Activated CD8-positive, alpha-beta memory T cell treated with anti-CD3 and anti-CD28 coated beads for 1 hour (primary cell): ENCODE measurements at places on chromosomes 3 and 15.

- no peak for DNase-seq
Observed at GRCh38 chr3:56365905-56366640, 102.2 kb downstream of the ERC2 start.

GRCh38 chr15:45221967-45222366, 30.1 kb upstream of the SLC28A2 start:
- no peak for DNase-seq

DNA sequence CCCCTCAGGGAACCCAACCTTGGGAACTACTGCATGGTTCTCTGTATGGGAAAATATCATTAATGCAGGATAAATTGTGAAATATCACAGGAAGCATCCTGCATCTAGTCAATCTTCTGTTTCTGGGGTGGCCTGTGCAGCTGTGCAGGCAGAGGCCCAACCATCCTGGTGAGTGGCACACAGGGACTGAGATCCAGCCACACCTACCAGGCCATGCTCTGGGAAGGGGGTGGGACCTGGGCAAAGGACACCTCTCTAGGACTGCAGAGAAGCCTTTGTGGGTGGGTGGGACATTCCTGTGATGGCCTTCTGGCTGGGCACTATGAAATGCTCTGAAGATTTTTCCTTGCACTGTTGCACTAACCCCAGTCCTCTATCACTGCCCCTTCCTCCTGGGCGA, 26.8 kb downstream of the CCRL2 start:
- no peak for DNase-seq

GRCh38 chr3:45748068-45748467, 48.3 kb downstream of the SLC6A20 start:
- DNase-seq, result no peak

DNA sequence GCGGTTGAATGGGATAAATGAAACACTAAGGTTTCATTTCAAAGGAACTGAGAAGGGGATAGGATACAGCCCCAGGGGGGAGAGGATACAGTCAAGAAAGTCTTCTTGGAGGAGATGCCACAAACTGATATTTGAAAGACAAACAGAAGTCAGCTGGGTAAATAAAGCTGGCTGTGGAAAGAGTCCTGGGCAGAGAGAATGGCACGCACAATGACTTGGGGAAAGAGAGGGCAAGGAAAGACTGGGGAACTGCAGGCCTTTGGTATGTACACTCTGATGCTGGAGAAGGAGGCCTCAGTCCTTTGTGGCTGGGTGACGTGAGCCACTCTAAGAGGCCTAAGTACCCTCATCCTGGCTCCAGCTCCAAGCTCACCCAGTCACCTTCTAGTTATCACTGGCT, 45.2 kb upstream of the LMCD1 start:
- no peak for DNase-seq

DNA sequence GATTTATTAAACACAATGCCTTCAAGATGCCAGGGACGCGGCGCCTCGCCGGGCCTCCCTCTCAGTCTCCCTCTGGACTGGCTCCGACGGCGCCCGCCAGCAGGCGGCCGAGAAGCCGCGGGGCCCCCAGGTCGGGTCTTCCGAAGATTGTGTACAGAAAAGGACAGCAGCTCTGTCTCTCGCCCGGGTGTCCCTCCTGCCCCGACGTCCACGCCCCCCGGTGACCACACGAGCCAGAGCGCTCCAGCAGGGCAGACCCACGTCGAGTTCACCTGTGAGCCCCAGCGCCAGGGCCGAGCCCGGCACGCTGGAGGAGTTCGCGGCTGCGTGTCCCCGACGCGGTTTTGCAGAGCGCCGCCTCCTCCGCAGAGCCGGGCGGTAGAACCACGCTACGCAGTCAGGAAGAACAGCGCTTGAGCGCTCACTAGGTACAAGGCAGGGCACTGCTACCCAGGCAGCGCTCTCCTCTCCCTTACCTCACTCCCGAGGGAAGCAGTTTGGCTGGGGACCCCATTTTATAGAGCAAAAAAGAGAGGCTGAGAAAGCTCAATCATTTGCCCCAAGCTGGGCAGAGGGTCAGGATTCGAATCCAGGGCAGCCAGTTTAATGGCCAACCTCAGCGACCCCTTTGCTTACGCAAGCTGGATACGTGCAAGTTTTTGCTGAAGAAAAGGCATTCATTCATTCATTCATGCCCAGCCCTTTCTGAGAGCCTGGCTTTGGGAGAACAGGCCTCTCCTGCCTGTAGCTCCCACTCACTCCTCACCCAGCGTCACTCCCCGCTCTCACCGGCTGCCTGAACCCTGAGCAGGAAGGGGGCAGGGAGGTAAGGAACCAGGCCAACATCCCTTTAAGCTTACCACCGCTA, 3.0 kb upstream of the TLE3 start:
- no peak for DNase-seq

DNA sequence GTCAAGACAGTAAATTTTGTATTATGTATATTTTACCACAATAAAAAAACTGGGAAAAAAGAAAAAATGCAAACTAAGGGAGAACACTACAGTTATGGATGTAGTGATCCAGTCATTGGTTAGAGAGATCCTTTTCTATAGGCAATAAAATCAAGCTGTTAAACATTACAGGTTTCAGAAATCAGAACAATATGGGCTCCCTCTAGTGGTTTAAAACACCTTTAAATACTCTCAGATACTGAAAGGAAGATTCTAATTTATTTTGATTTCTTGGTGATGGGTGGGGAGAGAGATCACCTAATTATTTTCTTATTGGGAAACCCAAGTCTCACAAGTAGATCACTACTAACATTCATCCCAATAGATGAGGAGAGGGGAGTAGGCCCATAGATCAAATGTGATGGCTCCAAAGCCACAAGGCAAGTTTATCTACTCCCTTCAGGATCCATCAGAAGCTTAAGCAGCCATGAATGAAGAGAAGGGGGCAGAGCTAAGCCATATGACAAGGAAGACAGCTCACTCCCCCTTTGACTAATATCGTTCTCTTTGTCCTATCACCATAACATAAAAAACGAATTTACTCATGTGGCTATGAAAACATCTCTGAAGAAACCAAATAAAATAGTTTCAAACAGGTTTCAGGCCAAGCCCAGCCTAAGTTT, 118.6 kb downstream of the ANO10 start:
- no peak for DNase-seq

- DNase-seq, result no peak
Observed at GRCh38 chr3:176734146-176734545, 463.1 kb downstream of the TBL1XR1 start.

GRCh38 chr3:189688262-189688661, 57.1 kb downstream of the TP63 start:
- DNase-seq, result no peak

GRCh38 chr3:159149633-159150032, 347.8 kb downstream of the MFSD1 start:
- DNase-seq, result no peak

DNA sequence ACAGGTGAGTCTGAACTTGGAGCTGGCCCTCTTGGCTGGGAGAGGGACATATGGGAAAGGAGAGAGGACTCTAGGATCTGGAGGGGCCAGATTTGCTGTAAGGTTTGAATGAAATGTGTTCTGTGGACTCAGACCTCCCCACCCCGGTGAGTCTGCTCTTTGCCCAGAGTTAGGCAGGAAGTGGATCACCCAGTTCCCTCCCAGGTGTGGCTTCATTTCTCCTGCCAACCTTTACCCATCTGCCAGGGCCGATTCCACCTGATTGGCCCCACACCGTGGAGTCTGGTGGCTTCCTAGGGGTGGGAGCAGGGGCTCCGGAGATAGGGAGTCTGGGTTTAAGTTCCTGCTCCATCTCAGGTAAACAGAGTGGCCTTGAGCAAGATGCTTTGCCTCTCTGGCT, 25.5 kb downstream of the CD276 start:
- DNase-seq, result no peak

GRCh38 chr3:141457624-141458236, 29.1 kb upstream of the RASA2 start:
- no peak for DNase-seq

GRCh38 chr3:72220946-72221345, 436.0 kb upstream of the PROK2 start:
- DNase-seq, result no peak

DNA sequence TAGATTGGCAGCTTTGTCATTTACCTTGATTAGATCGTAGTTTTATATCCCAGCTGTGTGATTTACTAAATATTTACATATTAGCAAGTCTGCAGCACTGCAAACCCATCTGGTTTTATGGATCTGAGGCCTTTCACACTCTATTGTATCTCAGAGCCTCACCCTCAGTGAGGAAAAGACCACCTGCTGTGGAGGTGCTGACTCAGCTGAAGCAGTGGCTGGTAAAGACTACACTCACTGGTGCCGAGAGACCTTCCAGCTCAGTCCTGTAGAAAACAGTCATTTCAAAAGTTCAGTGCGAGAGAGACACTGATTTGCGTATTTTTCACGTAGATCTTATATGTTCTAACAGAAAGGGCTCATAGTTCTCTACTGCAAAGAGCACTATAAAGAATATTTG, 307.8 kb upstream of the TPM1 start:
- DNase-seq, result no peak

GRCh38 chr3:14573706-14574105, 33.6 kb upstream of the GRIP2 start:
- no peak for DNase-seq

- DNase-seq, result no peak
Observed at GRCh38 chr3:45688194-45688881, 858 bp upstream of the SACM1L start.

- no peak for DNase-seq
Observed at GRCh38 chr3:42819351-42819965, 10.2 kb downstream of the ACKR2 start.
